Choroid plexus epithelial cell (primary cell): ENCODE measurements at places on chromosomes 11 and 22.

DNA sequence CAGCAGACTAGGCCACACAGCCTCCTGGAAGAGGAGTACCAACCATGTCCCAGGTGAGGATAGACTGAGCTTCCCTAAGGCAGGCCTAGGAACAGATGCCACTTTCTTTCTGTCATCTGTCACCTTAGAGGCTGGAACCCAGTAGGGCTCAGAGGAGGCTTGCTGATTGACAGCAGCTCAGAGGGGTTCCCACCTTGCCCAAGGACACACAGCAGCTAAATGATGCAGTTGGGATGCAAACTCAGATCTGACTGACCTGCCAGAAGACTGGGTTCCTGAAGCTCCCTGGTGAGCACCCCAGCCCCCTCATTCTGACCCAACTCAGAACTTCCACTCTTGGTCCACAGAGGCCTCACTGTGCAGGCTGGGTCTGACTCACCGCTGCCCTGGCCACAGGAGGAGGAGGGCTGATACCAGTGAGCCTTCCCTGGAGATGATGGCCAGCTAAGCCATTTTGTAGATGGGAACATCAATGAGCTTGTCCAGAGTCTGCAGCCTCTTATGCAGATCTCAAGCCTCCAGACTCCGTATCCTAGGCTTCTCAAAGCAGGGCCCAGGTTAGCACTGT, 14.0 kb downstream of the CAPN5 start:
- DNase-seq: peak; percentile 53

GRCh38 chr22:47619631-47620030, 857.2 kb downstream of the TBC1D22A start:
- no peak for DNase-seq

GRCh38 chr11:9821008-9821752, 157.3 kb downstream of the SWAP70 start:
- peak; percentile 44 for DNase-seq

- DNase-seq: no peak
Observed at GRCh38 chr11:32098142-32098903, 7.4 kb downstream of the RCN1 start.
